ENCODE measurements at places on chromosomes 6 and 20.

DNA sequence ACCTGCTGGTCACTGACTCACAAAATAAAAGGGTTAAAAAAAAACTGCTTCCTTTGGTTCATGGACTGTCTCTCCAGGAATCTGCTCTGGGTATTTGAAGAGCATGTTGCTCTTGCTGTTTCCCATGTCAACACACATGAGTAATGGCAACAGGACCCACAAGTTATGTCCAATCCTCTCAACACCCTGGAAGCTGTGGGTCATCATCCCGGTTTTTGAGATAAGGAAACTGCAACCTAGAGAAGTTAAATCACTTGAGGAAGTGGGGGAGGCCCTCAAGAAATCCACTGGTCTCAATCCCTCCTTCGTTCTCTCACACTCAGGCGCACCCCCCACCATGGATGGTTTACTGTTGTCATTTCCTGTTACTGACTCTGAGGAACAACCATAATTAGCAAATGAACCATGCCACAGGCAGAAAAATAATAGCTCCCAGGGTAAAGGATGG is 12.4 kb downstream of the MAP1LC3A start:
- no peak for DNase-seq

DNA sequence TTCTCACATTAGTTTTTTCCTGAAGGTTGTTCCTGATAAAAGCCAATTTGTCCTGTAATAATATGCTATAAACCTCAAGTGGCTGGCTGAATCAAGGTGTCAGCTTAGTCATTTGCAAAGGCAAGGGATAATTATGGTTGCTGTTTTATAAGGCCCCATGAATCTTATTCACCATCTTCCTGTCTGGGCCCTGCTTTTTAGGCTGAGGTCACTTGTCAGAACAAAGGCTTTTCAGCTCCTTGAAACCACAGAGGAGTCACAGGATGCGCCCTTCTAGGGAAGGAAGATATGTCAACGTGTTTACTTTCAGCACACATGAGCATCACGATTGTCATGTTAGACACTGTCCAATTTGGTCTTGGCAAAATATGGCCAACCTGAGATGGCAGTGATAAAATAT is 64.8 kb upstream of the NAA20 start:
- no peak for DNase-seq

- no peak for DNase-seq
Observed at GRCh38 chr6:54058236-54058635, 53.0 kb upstream of the MLIP start.

DNA sequence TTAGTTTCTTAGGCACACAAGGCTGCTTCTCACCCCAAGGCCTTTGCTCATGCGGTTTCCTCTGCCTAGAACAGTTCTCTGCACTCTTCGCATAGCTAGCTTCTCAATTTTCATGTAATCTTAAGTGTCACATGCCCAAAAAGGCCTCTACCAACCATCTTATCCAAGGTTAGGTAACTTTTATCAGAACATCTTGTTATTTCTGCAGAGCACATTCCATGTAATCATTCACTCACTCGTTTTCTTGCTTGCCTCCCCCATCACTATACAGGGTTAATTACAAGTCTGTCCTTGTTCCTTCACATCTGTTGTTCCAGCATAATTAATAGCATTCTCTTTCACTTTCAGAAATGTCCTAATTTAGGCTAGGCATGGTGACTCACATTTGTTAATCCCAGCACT is 53.8 kb downstream of the NCOA6 start:
- DNase-seq = no peak

DNA sequence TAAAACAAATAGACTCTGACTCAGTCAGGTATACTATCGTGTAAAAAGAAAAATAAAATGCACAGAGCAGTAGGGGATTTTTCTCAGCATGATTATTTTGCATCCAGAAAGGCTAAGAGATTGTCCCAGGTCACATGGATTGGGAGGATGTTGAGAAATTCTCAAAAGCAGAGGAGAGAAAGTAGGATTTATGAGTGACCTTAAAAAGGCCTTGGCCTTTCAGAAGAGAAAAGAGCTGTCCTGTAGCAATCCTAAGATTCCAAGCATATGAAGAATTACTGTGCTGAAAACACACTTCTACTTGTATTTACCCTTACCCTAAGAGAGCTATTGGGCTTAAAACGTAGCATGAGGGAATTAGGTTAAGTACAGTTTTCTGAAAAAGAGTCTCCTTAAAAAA is 149.7 kb upstream of the ENPP5 start:
- no peak for DNase-seq

- no peak for DNase-seq
Observed at GRCh38 chr6:41713650-41714291, 21.6 kb downstream of the TFEB start.

- no peak for DNase-seq
Observed at GRCh38 chr6:101994521-101994920, 601.0 kb downstream of the GRIK2 start.

GRCh38 chr6:16725145-16725864 is 36.0 kb downstream of the ATXN1 start:
- no peak for DNase-seq

GRCh38 chr6:44300292-44300823 is 12.8 kb downstream of the AARS2 start:
- DNase-seq = no peak

GRCh38 chr6:125781314-125781868 is 9.4 kb upstream of the NCOA7 start:
- DNase-seq = peak; percentile 52

DNA sequence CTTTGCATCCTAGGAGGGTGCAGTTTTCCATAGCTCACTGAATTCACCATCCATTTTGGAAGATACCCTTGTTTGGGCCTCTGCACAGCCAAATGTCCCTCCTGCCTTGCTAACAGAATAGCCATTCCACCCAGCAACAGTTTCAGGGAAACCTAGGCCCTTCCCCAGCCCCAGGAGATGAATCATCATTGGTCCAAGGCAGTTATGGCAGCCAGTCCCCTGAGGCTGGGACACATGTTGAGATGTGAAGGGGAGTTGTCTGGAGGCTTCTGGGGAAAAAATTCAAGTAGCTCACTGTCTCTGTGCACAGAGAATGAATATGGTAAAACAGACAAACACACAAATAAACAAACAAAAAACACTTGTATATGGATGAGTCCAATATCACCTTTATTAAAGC is 17.4 kb upstream of the SIRPB2 start:
- DNase-seq = no peak

GRCh38 chr6:56087421-56087820 is 160.0 kb downstream of the COL21A1 start:
- DNase-seq = no peak

- no peak for DNase-seq
Observed at GRCh38 chr6:168122011-168122410, 43.0 kb upstream of the FRMD1 start.

DNA sequence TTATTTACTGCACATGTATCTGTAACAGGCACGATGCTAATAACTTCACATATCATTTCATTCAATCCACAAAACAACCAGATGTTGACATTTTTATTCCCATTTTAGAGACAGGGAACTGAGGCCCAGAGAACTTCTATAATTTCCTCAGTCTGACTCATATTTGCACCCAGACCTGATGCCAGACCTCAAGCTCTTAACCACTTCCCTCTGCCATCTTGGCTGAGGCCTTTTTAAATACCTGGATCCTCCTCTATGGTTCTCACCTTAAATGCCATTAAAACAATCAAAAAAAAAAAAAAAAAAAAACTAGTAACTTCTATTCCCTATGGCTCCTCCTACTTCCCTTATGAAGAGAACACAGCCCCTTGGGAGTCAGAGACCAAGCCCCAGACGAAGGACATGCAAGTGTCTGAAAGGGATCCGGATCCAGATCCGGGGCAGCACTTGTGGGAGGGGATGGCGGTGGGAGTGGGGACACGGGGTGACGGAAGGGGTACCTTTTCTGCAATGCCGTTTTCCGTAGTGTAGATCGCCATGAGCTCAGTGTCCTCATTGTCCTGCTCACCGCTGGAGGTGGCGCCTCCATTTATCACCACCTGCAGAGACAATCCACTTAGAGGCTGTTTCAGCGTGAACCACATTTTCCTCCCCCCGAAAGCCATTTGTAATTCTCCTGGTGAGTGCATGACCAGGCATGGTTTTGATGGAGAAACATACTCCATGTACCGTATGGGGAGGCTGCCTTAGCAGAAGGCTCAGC is 88.7 kb downstream of the SLC23A2 start:
- DNase-seq = no peak

- DNase-seq = no peak
Observed at GRCh38 chr6:75608956-75609533, 7.4 kb downstream of the SENP6 start.

GRCh38 chr6:159943101-159943632 is 25.7 kb upstream of the IGF2R start:
- DNase-seq = no peak

DNA sequence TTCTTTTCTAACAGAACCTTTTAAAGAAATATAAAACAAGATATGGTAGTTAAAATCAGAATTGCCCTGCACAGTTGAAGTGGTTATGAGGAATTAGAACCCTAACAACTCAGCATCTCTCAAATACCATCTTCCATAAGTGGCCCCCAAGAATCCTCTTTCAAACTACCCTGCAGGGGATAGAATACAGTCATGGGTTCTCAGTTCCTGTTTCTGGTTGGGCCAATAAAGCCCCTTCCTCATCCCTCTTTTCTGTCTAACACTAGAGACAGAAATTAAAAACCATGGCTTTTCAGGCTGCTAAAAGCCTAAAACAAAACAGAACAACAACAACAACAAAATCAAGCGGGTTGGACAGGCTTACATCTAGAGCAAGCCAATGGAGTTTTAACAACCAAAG is 6.7 kb upstream of the LCA5 start:
- DNase-seq = no peak

GRCh38 chr20:52974179-52974594 is 2.0 kb downstream of the TSHZ2 start:
- peak; percentile 61 for DNase-seq

DNA sequence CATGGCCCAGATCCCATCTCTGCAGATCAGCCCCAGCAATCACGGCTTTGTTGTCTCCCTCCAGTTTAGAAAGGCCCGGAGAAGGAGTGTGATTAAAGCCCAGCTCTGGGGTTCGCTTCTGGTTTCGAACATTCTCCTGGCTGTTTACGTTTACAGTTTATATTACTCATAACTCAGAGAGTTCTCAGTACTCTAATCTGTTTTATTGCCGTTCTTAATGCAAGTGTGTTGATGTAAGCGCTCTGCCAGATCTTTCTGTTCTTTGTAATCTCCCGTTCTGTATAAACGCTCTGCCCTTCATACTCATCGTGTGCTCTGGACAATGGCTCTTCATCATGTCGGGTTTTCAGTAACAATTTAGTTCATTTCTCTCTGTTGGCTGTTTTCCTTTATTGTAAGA is 118.0 kb upstream of the PRND start:
- no peak for DNase-seq

DNA sequence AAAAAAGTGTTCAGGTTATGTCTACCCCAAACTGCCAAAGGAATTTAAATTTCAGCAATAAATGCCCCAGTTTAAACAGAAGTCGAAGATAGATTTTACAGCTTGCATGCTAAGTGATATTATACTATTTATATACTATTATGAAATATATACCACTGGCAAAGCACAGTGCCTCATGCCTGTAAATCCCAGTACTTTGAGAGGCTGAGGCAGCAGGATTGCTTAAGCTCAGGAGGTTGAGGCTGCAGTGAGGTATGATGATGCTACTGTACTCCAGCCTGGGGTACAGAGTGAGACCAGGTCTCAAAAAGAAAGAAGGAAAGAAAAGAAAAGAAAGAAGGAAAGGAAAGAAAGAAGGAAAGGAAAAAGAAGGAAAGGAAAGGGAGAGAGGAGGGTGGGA is 102.1 kb downstream of the MTFR2 start:
- no peak for DNase-seq

DNA sequence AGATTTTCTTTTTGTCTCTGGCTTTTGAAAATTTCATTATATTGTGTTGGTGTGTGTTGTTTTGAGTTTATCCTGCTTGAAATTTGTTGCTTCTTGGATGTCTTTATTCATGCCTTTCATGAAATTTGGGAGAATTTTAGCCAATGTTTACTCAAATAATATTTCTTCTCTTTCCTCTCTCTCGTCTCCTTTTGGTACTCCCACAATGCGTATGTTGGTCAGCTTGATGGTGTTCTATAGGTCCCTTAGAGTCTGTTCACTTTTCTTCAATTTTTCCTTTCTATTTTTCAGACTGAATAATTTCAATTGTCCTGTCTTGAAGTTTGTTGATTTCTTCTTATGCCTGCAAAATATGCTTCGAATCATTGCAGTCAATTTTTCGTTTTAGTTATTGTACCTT is 39.6 kb downstream of the SCP2D1 start:
- no peak for DNase-seq

GRCh38 chr20:34582911-34583310 is 24.4 kb downstream of the MAP1LC3A start:
- DNase-seq = no peak

GRCh38 chr20:48630342-48631075 is 197.3 kb downstream of the PREX1 start:
- no peak for DNase-seq

DNA sequence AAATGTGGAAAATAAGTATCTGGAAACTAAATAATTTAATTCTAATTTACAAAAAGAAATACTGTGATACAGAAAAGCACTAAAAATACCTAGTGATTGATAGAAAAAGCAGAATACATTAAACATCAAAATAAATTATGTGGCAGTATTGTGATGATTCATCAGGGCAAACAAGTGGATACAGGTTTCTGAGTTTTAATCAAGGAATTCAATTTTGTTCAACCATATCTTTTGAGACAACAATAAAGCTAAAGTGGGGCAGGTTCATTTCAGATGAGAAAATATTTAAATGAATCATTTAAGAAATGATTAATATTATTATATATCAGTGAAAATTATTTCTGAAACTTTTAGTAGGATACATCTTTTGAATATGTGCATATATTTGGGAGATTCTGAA is 49.8 kb downstream of the GRIK2 start:
- DNase-seq = no peak

- no peak for DNase-seq
Observed at GRCh38 chr6:7773322-7773721, 47.4 kb downstream of the BMP6 start.

GRCh38 chr6:144141470-144141869 is 8.8 kb upstream of the STX11 start:
- DNase-seq = no peak

DNA sequence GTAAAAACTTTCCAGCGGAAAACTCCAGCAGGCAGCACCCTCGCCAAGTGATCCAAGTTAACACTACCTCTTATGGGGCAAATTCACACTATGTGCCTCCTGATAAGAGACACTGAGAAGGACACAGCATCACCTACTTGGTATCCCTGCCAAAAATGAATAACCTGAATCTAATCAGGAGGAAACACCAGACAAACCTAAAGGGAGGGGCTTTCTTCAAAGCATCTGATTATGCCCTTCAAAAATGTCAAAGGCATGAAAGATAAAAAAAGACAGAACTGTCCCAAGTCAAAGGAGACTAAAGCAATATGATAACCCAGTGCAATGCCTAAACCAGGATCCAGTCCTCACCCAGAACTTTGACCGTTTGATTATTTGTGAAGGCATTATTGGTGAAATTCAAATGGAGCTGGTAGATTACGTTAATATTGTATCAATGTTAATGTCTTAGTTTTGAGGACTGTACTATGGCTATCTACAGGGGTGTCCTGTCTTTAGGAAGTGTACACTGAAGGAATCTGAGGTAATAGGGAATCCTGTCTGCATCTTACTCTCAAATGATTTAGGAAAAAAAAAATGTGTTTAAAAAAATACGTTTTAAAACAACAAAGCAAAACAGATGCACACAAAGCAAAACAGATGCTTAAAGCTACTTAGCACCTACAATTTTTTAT is 8.3 kb downstream of the TBC1D7 start:
- DNase-seq = no peak

GRCh38 chr6:27294409-27294808 is 17.7 kb downstream of the POM121L2 start:
- DNase-seq = no peak

Measured in T-helper 1 cell (primary cell).